Thyroid gland (tissue), 4 donors: ENCODE measurements at places on chromosomes 1 and 21. TPM values are rescaled to one million over a fixed set of nuclear protein-coding genes. Genes with fewer than 3 reads are reported as not detected.

Gene F13B
- total RNA-seq = not detected

Gene APP
- total RNA-seq = 652 TPM

Gene ITSN1
- total RNA-seq = 41.8 TPM

Gene MRPL20
- 199 TPM for total RNA-seq

Gene TMOD4
- not detected for total RNA-seq

Gene CD244
- not detected for total RNA-seq

Gene ANXA9
- 5.8 TPM for total RNA-seq

Gene ALG14
- 3.1 TPM for total RNA-seq

Gene KLHDC7A
- total RNA-seq = 7.8 TPM

Gene RCOR3
- 78.1 TPM for total RNA-seq

Gene RSPO1
- total RNA-seq = not detected

Gene SLC9C2
- total RNA-seq = not detected

Gene SELL
- total RNA-seq = 1.5 TPM

Gene TRIM67
- total RNA-seq = not detected

Gene FAM151A
- total RNA-seq = not detected

Gene MYCBP
- 26.1 TPM for total RNA-seq

Gene TMPRSS15
- not detected for total RNA-seq

Gene OR2L3
- total RNA-seq = not detected

Gene NR1I3
- not detected for total RNA-seq

Gene TACSTD2
- 9.4 TPM for total RNA-seq

Gene PCNX2
- 14.5 TPM for total RNA-seq

Gene CLCA1
- not detected for total RNA-seq

Gene KIFAP3
- total RNA-seq = 32.7 TPM

Gene DENND2D
- total RNA-seq = 45.1 TPM

Gene ZNF695
- 0.11 TPM for total RNA-seq
